Effector memory CD4-positive, alpha-beta T cell (primary cell): ENCODE measurements at places on chromosomes 12 and 14.

DNA sequence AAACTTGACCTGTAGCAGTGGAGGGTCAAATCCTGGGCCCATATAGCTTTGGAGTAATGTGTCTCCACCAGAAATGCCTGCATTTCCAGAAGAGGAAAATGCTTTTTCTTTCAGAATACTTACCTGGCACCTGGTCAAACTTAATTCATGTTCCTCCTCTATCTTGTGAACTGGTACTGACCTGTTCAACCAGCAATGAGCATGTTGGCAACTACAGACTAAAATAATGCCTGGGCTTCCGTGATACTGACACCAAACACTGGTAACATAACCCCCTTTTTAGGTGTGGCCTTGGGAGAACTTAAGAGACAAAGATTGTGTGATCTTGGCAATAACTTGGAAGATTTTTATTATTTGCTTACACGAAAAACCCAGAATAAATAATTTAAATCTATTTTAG is 23.8 kb upstream of the MGST1 start:
- no peak for DNase-seq

DNA sequence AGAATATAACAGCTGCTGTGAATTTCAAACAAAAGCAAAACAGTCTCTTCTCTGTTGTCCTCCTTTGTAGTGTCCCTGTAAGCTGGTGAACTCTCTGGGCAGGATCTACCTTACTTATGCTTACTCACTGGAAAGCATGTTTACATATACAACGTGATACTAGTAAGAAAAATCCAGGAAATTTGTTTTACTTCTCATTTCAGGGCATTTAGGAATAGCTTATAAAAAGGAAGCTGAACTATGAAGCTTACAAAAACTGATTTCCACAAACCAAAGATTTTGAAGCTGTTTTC is 311.0 kb downstream of the NOVA1 start:
- DNase-seq = no peak

GRCh38 chr12:10364815-10365622 is 24.8 kb downstream of the KLRK1 start:
- peak; percentile 6 for DNase-seq

DNA sequence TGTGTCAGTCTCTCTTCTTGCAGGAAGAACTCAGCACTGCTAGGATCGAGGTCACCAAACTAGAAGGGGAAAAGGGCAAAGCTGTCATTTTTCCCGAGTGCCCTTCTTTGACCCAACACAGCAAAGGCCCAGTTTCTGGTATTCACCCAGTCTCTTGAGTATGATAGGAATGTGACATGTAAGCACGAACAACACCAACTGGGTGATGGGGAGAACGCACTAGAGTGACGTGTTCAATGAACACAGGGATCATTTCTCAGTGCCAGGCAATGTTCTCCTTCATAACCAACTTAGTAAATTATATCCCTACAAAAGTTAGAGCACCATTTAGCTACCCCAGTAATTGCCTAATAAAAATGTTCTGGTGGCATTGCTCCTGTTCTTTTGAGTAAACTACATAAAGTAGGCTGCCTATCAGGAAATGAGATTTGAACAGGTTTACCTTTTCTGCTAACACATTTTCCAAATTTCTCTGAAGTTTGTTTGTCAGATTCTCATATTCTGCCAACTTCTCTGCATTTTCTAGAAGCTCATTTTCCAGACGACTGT is 64.5 kb downstream of the NIN start:
- DNase-seq = no peak

- peak; percentile 73 for DNase-seq
These were observed 8.1 kb downstream of the PTPN6 start for GRCh38 chr12:6959058-6959804.

DNA sequence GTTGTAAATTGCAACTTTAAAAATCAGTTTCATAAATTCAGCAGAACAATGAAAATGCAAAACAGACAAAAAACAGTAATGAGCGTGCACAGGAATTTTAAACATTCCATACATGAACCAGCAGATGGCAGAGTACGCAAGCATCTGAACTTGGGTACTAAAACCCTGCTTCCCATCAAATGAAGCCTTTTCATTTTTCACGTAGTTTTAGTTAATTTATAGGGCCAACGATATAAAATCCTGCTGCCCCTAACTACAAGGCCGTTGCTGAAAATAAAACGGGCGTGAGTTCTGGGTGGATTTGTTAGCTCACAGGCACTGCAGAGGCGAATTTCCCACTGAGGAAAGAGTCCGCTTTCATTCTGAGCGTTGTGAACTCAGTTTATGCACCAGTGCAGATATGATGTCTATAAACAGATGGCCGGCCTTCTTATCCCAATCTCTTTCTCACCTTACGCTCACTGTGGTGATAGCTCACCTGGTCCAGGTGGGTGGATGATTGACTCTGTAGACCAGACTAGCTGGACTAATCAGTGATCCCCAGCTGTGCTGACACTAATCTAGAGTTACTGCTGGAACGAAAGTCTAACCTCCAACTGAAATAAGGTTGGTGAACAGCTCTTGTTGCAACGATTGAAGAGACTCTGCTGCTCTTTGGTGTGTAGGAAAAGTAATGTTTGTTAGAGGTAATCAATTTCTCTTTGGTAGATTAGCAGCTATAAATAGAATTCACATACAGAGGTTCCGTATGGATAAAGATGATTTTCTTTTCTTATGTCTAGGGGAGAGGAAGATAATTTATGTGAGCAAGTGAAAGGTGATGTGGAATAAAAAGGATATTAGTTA is 89.2 kb downstream of the PDZRN4 start:
- no peak for DNase-seq

GRCh38 chr14:91847693-91848092 is 19.6 kb downstream of the TC2N start:
- DNase-seq = no peak

- no peak for DNase-seq
These were observed 12.1 kb upstream of the CDH24 start for GRCh38 chr14:23069413-23069806.

DNA sequence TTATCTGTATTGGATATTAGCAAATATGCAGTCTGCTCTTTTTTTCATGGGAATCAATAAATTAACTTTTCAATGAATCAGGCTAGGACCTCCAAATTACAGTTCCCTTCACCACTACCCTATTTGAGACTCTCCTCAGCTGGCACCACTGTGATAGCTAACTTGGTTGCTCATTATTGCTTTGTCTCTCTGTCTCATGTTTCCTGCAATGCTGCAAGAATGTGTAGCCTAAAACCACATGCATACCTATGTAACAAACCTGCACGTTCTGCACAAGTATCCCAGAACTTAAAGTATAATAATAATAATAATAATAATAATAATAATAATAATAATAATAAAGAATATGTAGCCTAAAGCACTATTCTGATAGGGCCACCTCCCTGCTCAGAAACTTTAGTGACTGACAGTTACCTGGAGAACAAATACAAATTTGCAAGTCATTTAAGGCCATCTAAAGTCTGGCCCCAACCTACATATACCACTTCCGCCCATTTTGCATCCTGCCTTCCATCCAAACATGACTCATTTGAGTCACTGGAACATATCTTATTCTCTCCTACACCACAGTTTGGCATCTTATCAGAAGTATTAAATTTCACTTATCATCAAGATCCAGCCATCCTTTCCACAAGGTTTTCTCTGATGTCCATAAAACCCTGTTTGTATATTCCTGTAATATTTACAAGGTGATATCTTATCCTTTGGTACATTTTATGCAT is 215.1 kb downstream of the LRRK2 start:
- DNase-seq = no peak

DNA sequence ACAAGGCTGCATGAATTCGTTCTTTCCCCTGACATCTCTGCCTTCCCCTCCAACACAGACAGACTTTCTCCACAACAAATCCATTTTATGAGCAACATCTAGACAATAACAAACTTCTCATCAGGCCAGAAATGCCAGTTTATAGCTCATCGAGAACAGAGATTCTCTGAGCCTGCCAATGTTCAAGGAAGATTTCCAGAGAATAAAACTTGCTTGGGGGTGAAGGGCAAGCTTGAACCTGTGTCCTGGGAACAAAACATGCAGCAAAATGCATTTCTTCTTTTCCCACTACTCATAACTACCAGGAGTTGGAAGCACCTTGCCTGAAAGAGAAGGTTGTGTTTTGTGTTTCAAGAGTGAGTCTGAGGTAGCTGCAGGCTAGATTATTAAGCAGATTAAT is 6.8 kb downstream of the MAP1LC3B2 start:
- no peak for DNase-seq

DNA sequence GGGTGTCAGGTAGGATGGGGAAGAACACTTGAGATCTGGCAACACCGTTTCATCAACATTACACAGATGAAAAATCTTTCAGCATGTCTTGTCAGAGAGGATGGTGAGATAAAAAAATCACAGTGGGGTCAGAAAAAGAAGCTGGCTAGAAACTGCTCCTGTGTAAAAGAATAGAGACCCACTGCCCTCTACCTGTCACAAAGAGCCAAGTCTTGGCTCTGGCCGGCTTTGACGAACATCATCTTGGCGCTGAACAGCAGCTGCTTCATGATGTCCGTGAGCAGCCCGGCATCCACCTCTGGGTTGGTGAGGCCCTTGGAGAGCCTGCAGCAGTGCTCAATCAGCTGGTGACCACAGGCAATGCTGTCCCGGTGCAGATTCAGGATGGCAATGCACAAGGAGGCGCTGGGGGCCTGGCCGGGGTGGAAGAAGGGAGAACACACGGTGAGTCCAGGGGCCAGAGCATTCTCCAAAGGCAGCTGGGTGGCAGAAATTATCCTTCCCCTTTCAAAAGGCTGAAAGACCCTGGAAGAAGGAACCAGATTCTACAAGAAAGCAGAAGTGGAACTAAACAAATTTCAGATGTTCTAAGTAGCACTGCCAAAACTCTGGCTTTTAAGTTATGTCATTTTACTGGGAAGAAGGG is 50.2 kb downstream of the ZFYVE26 start:
- no peak for DNase-seq

DNA sequence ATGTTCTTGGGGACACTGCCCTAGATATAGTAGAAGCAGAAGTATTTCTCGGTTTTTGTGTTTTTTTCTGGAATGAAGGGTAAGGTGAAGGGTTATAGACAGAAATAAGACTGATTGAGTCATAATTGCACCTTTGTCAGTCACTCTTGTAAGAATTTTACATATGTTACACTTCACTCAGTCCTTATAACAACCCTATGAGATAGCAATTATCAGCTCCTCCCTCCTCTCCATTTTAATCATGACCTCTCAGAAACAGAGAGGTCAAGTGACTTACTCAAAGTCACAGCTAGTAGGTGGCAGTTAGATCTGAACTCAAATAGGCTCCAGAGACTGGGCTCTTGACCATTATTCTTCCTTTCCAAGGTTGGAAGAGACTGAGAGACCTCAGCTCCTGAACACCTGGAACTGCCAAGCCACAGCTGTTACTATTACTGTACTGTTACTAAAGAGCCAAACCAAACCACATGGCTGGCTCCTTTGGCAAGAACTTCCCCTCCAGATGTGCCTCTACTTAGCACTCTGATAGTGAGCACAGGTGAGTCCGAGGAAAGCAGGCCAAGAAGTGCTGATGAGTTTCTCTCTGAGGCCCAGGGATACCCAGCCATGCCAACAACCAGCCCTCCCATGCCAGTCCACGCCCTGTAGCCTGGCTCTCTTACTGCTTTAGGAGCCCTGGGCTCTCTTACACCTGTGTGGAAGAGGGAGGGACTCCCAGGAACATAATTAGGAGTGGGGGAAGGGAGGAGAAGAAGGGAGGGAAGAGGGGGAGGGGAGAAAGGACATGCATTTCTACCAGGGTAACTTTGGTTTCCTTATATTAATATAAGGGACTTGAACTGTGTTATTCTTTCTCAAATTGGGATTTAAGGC is 121.3 kb downstream of the CRADD start:
- DNase-seq = no peak

- DNase-seq = no peak
These were observed 39.9 kb upstream of the PYGL start for GRCh38 chr14:50984036-50984710.

DNA sequence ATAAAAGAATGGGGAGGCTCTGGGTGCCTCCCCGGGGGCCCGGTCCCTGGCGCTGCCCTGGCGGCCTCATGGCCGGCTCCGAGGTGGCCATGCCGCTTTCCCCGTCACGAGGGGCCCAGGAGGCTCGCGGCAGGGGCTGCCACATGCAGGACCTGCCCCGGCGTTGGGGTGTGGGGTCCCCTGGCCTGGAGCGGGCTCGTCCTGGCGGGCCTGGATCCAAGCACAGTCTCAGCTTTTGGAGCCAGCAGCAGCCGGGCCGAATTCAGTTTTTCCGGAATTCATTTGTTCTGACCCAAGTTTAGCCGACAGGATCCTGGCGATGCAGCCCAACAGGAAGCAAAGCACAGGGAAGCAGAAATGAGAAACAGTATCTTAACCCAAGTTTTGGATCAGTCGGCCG is 26.4 kb upstream of the AEBP2 start:
- no peak for DNase-seq

GRCh38 chr14:27553790-27554189 is 956.0 kb upstream of the NOVA1 start:
- no peak for DNase-seq

GRCh38 chr14:34951286-34951685 is 31.5 kb upstream of the SRP54 start:
- DNase-seq = no peak

GRCh38 chr12:63294327-63294632 is 143.3 kb upstream of the AVPR1A start:
- DNase-seq = no peak
